ENCODE measurements at places on chromosomes 5 and 9.

DNA sequence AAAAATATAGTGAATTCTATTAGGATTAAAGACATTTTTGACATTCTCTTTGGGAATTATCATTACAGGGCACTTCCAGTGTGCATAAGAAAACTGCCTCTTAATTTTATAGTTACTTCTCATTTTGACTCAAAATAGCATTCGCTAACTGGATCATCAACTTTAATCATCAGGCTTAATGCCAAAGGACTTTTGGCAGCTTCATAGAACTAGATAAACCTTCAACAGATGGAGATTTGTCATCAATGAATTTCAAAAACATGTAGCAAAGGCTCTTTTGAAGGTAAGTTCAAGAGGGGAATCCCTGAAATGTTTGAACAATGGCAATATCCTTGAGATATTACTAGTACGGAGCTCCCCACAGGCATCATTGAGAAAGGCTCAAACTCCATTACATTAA, 447.2 kb downstream of the PDE4D start:
- DNase-seq = no peak

- DNase-seq = no peak
These were observed 4.6 kb downstream of the PTCH1 start for GRCh38 chr9:95511952-95512708.

GRCh38 chr5:142104491-142104890, 4.1 kb upstream of the NDFIP1 start:
- DNase-seq = no peak

- DNase-seq = peak; percentile 20
These were observed 4.5 kb upstream of the FXN start for GRCh38 chr9:69030851-69031645.

DNA sequence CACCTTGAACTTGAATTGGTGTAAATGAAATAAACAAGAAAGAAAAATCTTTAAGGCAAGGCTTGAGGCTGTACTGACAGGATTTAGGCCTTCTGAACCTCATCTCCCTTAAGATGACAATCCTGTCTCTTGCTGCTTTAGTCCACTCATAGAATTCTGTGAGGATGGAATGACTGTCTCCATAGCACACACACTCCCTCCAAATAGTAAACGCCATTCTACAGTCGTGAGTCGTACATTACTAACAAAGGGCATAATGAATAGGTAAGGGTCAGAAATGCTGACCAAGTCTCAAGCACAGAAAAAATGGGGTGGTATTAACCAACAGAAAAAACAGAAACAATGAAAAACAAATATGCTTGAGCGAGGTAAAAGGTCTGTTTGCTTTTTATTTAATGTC, 71.8 kb upstream of the SIMC1 start:
- DNase-seq = no peak

- DNase-seq = no peak
These were observed 107.7 kb downstream of the PDE4D start for GRCh38 chr5:59785676-59786333.
